GM19239 (cell line): ENCODE measurements at places on chromosomes 1 and 21.

DNA sequence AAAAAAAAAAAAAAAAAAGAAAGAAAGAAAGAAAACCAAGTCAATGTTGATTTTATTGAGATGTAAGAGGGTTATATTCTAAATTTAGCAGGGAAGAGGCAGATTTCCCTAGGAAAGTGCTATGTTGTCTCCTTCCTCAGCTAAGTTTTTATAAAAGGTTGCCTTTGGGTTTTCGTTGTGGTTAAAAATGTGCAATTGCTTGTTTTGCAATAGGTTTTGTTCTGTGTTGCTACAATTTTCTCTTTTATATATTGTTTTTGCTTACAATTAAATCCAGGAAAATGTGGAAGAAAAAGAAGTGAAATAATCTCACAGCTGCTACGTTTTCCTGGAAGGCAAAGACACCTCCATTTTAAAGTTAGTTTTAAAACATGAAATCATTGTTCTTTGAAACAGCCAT lies 136.7 kb upstream of the C1orf105 start:
- no peak for DNase-seq

GRCh38 chr1:98947071-98947470 lies 57.6 kb downstream of the PLPPR5 start:
- DNase-seq = no peak

GRCh38 chr1:17314491-17314971 lies 6.5 kb downstream of the PADI4 start:
- DNase-seq = no peak

GRCh38 chr1:31398246-31398645 lies 14.8 kb upstream of the SERINC2 start:
- no peak for DNase-seq

DNA sequence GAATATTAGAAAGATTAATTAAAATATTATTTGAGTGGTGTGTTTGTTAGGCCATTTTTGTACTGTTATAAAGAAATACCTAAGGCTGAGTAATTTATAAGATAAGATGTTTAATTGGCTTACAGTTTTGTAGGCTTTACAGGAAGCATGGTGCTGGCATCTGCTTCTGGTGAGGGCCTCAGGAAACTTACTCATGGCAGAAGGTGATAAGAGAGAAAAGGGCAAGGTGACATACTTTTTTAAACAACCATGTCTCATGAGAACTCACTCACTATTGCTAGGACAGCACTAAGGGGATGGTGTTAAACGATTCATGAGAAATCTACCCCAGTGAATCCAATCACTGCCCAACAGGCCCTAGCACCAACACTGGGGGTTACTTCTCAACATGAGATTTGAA lies 56.7 kb upstream of the RGS21 start:
- DNase-seq = no peak

GRCh38 chr1:214018386-214019268 lies 30.9 kb downstream of the PROX1 start:
- DNase-seq = peak; percentile 13

- no peak for DNase-seq
Observed at GRCh38 chr1:248787430-248787829, 31.9 kb upstream of the LYPD8 start.

DNA sequence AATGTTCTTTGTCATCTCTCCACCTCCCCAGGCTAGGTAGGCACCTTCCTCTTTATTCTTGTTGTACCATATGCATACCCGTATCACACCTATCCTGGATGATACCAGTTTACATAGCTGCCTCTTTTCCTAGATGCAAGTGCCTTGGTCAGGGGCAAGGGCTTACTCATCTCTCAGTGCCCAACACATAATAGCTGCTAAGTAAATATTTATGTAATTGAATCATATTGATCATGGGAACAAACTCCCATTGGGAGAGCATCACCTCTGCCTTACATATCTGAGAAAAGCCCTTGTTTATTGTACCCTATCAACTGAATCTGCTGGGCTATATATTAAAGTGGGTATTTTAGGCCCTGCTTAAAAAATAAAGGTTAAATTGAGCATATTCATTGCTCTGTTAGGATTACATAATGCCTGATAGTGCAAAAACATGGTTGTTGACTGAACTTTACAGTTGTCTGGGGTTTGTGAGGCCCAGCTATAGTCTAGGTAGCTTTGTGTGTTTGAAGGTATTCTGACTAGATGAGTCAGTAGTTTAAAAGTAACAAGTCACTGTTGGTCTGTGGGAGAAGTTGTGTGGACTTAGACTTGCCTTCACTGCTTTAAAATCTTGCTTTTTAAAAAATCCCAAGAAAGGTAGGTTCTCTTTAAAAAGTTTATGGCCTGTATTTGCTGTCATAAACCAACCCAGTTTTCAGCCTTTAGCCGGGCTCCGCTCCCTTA lies 82.6 kb downstream of the OLFML2B start:
- DNase-seq = no peak

GRCh38 chr1:170309389-170310013 lies 163.7 kb downstream of the NTMT2 start:
- DNase-seq = no peak

DNA sequence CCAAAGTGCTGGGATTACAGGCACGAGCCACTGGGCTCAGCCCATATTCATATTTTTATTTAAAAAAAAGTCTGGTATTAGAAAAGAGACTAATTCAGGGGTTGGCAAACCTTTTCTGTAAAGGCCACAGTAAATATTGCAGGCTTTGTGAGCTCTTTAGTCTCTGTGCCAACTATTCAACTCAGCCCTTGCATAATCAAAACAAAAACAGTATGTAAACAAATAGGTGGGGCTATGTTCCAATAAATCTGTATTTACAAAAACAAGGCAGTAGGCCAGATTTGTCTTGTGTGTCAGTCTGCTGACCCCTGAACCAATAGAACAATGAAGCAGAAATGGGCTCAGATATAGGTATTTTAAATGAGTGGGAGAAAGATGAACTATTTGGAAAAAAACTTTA lies 49.3 kb downstream of the CDC42BPA start:
- no peak for DNase-seq

GRCh38 chr1:215544566-215544965 lies 22.5 kb upstream of the KCTD3 start:
- no peak for DNase-seq

DNA sequence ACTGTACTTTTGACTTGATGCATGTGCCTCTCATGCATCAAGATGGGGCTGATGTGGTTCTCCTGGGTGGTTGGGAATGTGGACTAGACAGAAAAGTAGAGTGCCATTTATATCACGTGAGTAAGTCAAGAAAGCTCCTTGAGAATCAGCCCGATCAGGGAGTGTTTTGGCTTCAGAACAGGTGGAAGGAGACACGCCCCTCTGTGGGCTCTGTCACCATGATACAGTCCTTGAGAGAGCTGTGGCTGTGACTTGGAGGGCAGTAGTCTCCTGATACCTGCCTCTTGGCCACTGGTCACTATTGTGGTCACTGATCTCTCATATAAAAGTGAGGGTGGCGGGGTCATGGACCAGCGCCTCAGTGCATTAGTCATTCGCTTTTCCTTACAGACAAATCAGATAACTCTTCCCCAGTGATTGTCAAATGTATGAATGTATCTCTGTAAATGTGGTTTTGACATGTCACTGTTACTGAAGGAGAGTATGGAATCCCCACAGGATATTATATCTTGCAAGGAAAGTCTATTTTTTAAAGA lies 8.9 kb upstream of the C4BPB start:
- DNase-seq = no peak

DNA sequence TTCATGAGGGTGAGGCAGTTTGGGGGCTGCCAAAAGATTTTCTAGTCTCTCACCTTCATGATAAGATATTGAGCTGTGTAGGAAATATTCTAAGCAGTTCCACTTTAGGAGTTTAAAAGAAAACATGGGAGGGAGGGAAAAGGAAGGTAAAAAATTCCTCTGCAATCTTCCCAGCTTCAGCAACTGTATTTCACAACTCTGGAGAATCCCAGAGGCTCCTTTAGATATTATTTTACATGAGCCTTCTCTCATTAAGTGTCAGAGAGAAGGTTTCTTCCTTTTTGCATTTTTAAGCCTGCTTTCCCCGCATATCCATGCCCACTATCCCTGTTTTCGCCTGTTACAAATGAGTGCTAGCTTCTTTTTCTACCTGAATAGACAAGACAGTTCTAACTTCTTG lies 289.4 kb downstream of the CHRM3 start:
- no peak for DNase-seq
